SW 1271 (cell line): ENCODE measurements at places on chromosomes 16 and 17.

DNA sequence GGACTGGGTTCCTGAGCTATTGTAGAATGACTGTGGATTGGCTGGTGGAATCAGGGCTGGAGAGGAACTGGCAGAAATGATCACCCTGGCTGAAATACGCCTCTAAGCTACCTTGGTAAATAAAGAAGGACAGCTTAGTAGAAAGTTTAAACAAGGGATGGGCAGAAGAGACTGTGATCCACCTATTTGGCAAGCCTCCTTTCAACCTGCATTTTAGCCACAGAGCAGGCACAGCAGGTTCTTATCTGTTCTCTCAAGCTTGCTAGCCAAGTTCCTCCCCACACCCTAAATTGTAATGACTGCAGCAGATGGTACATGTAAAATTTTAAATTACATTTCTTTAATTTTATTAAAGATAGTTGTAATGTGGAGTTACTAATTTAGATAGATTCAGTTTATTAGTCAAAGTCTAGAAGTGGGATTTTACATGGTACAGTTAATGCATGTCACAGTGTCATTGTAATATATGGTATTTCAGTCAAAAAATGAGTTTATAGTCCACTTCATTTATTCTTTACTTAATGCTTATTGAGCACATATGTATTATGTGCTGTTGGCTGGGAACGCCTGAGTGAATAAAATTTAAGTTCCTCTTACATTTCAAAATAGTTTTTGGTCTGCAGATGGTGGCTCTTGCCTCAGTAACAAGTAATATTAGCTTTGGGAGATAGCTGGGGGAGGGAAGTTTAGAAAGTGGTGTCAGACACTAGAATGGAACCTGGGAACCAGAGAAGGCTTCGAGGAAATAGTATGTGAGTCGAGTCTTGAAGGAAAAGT is 11.2 kb downstream of the EPN2 start:
- DNase-seq = no peak

DNA sequence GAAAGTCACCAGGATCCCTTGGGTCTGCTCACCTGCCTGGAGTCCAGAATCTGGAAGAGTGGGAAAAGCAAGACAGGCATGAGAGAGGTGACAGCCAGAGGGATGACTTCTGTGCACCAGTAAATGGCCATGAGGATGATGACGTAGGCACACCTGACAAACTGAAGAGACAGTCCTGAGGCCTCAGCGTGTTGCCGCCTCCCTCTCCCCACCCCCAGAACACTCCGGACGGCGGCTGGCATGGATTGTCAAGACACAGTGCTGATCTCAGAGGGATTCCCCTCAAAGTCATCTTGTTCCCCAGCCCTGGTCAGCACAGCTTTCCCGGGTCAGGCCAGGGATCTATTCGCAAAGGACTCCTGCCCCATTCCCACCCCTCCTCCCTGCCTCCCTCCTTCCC is 6.2 kb downstream of the SLC13A5 start:
- DNase-seq = no peak

- no peak for DNase-seq
Observed at GRCh38 chr17:77644181-77645071, 314.1 kb upstream of the TNRC6C start.

GRCh38 chr17:73291260-73291801 is 20.5 kb downstream of the CDC42EP4 start:
- no peak for DNase-seq

- DNase-seq = no peak
Observed at GRCh38 chr17:39196241-39196807, 1.1 kb downstream of the CACNB1 start.

GRCh38 chr16:67429799-67430503 is 970 bp upstream of the HSD11B2 start:
- no peak for DNase-seq

GRCh38 chr17:15263680-15264079 is 1.4 kb downstream of the PMP22 start:
- no peak for DNase-seq

DNA sequence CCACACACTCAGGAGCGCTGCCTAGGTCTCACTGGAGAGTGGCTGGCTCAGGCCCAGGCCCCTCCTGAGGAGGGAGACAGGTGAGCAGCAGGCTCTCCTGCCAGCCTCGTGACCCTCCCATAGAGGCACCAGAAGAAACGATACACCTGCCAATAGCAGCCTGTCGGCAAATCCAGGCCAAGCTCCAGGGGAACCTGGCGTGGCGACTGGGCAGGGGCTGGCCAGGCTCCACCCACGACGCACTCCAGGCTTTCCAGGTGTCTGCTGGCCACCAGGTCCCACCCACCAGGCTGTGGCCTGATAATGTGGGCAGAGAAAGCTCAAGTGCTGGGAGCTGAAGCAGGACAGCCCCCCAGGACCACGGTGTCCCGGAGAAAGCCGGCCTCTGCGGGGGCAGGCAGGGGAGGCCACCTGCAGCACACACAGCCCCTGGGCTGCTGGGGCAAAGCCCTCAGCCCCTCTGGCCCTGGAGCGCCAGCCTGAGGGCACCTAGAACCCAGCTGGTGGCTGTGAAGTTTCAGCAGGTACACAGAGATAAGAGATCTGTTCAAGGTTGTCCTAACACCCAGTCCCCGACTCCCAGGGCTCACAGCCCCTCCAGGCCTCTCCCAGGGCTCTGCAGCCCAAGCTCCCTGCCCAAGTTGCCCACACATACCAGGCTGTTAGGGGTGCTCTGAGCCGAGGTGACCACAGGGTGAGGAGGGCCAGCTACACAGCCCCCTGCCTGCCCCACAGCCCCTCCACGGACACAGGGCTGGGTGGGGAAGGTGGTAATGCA is 2.4 kb downstream of the PGAP6 start:
- DNase-seq = no peak

- no peak for DNase-seq
Observed at GRCh38 chr17:68319410-68320162, 28.3 kb downstream of the ARSG start.

- peak; percentile 31 for DNase-seq
Observed at GRCh38 chr17:56819431-56820145, 14.1 kb downstream of the C17orf67 start.

DNA sequence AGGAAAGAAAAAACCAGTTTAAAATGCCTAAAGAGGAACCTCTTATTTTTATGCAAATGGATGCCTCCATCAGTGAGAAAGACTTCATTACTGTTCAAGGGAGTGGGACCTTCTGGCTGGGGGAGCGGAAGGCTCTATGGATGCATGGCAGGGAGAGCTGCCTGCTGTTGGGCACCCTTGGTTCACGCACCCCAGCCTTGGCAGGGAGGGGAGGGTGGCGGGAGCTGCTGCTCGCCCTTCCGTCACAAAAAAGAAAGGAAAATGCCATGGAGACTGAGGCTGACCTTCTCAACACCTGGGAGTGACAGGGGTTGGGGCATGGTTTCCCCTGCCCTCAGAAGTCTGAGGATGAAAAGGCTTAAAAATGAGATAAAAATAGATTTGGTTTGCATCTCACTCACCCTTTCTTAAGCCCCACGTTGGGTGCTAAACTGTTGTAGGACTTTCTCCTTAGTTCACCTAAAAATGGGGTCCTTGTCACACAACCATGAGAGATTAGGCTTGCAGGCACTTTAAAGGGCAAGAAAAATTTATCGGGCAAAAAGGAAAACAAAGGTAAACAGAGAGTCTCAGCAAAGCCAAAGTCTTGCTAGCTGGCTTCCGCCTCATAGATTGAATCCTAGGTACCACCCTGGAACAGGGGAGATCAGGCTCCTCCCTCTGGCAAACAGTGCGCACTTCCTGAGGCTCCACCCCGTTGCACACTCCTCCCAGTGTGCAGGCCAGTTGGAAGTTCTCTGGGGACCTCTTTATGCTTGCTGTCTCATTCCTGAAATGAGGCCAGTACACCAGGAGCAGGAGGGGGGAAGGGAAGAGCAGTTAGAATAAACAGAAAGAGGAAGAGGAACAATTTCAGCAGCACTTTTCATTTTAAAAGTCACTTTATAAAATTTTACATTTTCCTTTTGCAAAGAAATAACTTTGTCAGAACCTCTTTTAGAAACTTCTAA is 31.6 kb downstream of the PHKB start:
- no peak for DNase-seq

GRCh38 chr16:80459331-80459777 is 81.4 kb upstream of the DYNLRB2 start:
- no peak for DNase-seq
